NCI-H2029 treated with DMSO at 0.1 percent for 48 hours (cell line): ENCODE measurements at places on chromosomes 2 and 18.

- no peak for DNase-seq
Observed at GRCh38 chr2:237923481-237924163, 43.2 kb upstream of the UBE2F start.

DNA sequence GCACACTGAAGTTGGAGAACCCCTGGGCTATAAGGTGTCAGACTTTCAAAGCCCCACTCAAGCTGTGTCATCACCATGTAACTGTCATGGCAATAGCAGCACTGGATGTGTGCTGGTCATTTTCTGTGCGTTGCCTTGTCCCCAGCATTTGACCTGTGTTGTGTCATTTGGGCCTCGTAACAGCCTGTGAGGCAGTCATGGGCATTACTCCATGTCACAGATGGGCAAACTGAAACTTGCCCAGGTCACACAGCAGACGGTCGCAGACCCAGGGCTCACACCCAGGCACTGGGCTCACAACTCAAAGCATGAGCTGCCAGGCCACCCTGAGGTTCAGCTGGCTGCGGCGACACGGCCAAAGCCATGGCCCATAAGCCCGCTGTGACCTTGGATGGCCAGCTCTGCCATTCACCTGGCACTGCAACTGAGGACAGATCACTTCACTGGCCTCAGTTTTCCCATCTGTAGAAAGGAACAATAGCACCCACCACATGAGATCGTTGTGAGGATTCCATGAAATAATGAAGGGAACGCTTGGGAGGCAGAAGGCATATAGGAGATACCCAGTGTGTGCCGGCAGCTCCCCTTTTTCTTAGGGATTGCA is 36.7 kb downstream of the INHBB start:
- no peak for DNase-seq

GRCh38 chr2:142222715-142223114 is 91.9 kb upstream of the LRP1B start:
- no peak for DNase-seq

- no peak for DNase-seq
Observed at GRCh38 chr2:61398413-61398812, 72.5 kb downstream of the USP34 start.

DNA sequence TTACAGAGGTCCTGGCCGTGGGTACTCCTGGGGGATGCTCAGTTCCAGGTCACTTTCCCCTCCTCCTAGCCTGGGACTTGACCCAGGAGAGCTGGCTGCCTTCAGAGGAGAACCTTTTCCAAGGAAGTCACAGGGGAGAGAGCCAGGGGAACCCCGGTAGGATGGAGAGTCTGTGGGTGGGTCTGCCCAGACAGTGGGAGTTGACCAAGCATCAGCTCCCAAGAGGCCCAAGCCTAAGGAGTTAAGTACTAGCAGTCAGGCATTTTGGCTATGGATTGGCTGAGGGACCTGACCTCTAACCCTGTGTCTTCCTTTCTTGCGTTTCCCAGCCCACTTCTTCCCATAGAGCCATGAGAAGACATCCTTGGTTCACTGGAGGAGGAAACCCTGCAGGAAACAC is 48.8 kb upstream of the PLB1 start:
- DNase-seq = no peak

GRCh38 chr2:20633794-20634506 is 16.9 kb downstream of the HS1BP3 start:
- peak; percentile 24 for DNase-seq
